Mesenteric fat pad (tissue), 1 donor: ENCODE measurements at places on chromosomes 13 and 19. TPM values are rescaled to one million over a fixed set of nuclear protein-coding genes. Genes with fewer than 3 reads are reported as not detected.

GRCh38 chr19:4645718-4646117 lies 6.4 kb downstream of the TNFAIP8L1 start:
- no peak for DNase-seq

GRCh38 chr13:59789558-59789957 lies 374.2 kb downstream of the DIAPH3 start:
- no peak for DNase-seq

Gene NAPSA
- total RNA-seq = 0.22 TPM

Gene TRPM4
- 17.0 TPM for total RNA-seq

GRCh38 chr13:37302686-37303085 lies 197.2 kb upstream of the CSNK1A1L start:
- no peak for DNase-seq

Gene RNF225
- not detected for total RNA-seq

GRCh38 chr13:94765814-94766213 lies 53.5 kb upstream of the SOX21 start:
- no peak for DNase-seq

- no peak for DNase-seq
These were observed 93.2 kb upstream of the CSNK1A1L start for GRCh38 chr13:37198629-37199028.

Gene LHB
- total RNA-seq = not detected

GRCh38 chr19:29876414-29876813 lies 64.6 kb downstream of the CCNE1 start:
- no peak for DNase-seq

Gene LRRC63
- 0.19 TPM for total RNA-seq

GRCh38 chr19:39951686-39952085 lies 17.3 kb upstream of the FCGBP start:
- DNase-seq = no peak

GRCh38 chr19:47240996-47241918 lies 10.3 kb upstream of the BBC3 start:
- no peak for DNase-seq

DNA sequence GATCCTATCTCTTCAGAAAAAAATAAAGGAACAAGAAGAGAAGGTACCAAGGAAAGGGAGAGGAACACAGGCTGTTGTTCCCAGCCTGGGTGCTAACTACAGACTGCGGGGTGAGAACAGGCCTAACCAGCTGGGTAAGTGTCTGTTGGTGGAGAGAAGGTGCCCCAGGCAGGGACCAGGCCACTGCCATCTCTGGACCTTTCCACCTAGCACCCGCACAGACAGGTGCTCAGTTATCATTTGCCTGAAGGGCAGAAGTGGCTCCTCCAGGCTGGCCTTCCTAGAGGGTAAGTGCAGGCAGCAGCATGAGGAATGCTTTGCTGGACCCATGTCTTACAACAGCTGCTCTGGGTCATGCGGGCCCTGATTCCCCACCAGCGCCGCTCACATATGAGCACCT lies 10.1 kb downstream of the DNMT1 start:
- no peak for DNase-seq

GRCh38 chr19:11736696-11737095 lies 2.0 kb downstream of the ZNF823 start:
- no peak for DNase-seq

Gene EFNB2
- total RNA-seq = 21.6 TPM

DNA sequence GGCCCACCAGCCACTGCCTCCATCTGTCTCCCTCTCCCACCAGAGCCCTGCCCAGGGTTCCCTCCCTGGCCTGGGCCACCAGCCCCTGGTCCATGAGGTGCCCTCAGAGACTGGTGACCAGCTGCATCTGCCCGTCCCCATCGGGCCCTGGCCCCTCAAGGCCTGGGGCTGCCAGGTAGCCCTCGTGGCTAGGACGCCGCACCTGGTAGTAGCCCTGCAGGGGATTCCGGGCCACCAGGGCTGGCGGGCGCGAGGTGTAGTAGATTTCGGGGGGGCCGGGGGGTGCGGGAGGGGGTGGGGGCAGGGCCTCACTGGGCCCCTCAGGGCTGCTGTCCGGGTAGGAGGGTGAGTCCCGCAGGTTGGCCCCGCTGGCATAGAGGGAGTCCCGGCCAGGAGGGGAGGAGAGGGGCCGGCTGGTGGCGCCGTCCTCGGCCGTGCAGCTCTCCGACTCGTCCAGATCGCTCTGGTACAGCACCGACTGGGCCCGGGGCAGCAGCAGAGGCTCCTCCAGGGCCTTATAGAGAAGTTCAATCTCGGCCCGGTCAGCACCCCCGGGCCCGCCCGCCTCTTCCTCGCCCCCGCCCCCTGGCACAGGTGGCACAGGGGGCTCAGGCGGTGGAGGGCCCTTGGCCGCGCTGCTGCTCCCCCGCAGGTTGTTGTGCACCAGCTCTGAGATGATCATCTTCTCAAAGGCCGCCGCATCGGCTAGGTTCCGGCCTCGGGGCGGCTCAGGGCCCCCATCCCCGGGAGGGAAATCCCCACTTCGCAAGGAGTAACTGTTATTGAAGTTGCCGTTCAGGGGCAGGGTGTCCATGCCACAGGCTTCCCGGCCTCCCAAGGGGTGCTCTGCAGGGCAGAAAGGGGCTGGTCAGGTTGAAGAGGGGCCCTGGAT lies 14.6 kb upstream of the ASF1B start:
- DNase-seq = no peak

GRCh38 chr19:1316466-1316865 lies 30.8 kb downstream of the EFNA2 start:
- no peak for DNase-seq

- DNase-seq = no peak
These were observed 9.3 kb downstream of the CD177 start for GRCh38 chr19:43362745-43363144.
